ENCODE measurements at places on chromosomes 16 and 17. TPM values are rescaled to one million over a fixed set of nuclear protein-coding genes. Genes with fewer than 3 reads are reported as not detected.

- DNase-seq = no peak
Observed at GRCh38 chr16:22217890-22218730, 12.0 kb downstream of the EEF2K start.

- DNase-seq = no peak
Observed at GRCh38 chr17:80862481-80862961, 129.1 kb upstream of the CHMP6 start.

GRCh38 chr17:15971098-15971678 is 26.3 kb downstream of the ADORA2B start:
- no peak for DNase-seq

DNA sequence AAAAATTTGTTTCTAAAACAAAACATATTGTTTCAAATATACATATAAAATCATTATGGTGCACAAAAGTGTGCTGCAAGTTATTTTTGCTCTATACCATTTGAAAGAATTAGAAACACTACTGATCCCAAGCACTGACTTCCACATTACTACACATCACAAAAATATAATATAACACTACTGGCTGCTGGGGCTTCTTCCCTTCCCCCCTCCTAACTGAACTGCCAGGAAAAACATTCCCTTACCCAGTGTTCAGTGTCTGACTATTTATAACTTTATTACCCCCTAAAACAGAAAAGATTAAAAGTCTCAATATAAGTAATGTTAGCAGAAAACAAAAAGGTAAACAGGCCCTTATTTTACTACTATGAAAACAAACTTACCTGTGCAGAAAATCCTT is 36.9 kb downstream of the GPATCH8 start:
- DNase-seq = no peak

DNA sequence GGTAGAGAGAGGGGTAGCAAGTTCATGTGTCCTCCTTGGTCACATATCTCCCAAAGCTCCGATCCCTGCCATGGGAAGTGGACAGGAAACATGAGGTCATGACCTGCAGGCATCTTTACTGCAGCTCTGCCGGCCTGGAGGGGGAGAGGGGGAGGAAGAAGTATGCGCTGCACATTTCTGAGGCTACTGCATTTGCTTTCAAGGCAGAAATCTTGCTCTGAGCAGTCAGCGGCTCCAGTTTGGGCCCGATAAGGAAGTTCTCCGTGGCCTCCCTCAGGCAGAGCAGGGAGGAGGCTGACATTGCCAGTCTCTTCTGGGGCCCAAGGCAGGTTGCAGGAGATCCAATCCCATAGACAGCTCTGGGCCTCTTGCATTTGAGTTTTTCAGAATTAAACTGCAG is 1.5 kb upstream of the NHERF1 start:
- no peak for DNase-seq

- no peak for DNase-seq
Observed at GRCh38 chr17:71118039-71118438, 948.7 kb downstream of the KCNJ2 start.

- no peak for DNase-seq
Observed at GRCh38 chr17:12769981-12770380, 19.3 kb upstream of the ARHGAP44 start.

DNA sequence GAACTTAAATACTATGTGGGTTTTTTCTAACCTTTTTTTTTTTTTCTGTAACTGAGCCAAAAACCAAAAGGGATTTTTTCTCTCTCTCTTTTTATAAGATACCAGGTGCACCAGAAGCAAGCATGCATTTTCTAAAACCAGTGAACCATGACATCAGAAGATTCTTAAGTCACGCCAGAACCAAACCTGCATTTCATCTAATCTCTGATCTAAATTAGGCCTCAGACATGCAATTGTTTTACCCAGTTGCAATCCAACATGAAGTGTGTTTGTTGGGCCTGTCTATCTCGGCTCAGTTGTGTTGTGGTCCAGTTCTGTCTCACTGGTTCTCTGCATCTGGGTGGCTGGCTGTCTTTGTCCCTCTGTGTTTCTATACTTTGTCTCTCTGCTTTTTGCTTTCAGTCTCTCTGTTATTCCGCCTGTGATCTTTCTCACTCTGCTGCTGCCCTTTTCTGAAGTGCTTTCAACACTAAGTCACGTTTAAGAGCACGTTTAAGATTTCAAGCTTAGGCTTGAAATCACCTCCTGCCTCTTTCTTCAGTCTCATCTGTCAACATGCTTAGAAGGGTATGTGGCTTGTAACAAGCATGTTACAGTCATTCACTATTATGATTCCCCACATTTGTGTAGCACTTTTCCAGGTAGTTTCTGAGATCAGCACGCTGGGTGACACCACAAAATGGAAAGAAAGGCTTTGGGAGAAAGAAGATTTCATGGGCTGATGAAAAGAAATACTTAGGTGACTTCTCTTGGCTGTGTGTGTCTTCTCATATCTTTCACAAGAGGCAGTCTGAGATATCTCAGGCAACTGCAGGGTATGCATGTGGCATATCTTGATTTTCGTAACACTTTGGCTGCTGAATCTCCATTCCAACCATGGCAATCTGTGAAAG is 488.9 kb downstream of the SHISA9 start:
- DNase-seq = no peak

GRCh38 chr16:77306075-77306474 is 106.9 kb downstream of the SYCE1L start:
- DNase-seq = no peak

DNA sequence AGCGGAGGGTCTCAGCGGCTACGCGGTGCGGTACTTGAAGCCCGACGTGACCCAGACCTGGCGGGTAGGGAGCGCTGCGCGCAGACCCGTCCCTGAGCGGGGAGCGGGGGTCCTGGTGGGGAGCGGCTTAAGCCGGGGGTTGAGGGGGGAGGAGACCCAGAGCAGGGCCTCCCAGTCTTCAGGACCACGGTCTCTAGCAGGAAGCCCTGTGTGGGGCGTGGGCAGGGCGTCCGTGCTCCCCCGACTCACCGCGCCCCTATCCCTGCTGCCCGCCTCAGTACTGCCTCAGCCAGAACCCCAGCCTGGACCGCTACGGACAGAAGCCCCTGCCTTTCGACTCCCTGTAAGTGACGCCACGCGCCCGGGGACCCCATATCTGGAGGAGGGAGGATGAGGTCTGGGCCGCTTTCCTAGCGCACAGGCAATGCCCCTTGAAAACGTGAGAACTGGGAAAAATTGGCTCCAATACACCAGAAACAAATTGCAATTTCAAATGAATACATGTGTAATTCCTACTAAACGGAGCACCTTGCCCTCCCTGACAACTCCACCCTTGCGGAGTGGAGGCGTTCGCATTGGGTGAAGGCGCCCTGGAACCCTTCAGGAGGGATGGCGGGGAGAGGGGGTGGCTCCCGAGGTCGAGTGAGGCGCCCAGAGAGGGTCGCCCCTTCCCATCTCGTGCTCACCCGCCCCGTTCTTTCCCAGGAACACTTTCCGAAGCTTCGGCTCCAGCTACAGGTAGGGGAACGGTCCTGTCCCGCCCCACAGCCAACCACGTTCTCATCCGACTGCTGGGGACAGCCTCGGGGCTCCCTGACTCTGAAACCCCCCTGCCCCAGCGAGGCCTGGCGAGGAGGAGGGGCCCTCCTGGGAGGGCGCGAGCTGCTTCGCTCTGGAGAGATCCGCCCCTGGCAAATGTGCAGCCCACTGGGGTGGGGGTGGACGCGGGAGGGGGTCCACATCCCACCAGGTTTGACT is 14.6 kb upstream of the CNGB1 start:
- DNase-seq = no peak

DNA sequence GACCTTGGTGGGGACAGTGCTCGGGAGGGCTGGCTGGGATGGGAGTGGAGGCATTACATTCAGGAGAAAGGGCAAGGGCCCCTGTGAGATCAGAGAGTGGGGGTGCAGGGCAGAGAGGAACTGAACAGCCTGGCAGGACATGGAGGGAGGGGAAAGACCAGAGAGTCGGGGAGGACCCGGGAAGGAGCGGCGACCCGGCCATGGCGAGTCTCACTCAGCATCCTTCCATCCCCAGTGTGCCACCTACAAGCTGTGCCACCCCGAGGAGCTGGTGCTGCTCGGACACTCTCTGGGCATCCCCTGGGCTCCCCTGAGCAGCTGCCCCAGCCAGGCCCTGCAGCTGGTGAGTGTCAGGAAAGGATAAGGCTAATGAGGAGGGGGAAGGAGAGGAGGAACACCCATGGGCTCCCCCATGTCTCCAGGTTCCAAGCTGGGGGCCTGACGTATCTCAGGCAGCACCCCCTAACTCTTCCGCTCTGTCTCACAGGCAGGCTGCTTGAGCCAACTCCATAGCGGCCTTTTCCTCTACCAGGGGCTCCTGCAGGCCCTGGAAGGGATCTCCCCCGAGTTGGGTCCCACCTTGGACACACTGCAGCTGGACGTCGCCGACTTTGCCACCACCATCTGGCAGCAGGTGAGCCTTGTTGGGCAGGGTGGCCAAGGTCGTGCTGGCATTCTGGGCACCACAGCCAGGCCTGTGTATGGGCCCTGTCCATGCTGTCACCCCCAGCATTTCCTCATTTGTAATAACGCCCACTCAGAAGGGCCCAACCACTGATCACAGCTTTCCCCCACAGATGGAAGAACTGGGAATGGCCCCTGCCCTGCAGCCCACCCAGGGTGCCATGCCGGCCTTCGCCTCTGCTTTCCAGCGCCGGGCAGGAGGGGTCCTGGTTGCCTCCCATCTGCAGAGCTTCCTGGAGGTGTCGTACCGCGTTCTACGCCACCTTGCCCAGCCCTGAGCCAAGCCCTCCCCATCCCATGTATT is 1.1 kb downstream of the CSF3 start:
- no peak for DNase-seq

DNA sequence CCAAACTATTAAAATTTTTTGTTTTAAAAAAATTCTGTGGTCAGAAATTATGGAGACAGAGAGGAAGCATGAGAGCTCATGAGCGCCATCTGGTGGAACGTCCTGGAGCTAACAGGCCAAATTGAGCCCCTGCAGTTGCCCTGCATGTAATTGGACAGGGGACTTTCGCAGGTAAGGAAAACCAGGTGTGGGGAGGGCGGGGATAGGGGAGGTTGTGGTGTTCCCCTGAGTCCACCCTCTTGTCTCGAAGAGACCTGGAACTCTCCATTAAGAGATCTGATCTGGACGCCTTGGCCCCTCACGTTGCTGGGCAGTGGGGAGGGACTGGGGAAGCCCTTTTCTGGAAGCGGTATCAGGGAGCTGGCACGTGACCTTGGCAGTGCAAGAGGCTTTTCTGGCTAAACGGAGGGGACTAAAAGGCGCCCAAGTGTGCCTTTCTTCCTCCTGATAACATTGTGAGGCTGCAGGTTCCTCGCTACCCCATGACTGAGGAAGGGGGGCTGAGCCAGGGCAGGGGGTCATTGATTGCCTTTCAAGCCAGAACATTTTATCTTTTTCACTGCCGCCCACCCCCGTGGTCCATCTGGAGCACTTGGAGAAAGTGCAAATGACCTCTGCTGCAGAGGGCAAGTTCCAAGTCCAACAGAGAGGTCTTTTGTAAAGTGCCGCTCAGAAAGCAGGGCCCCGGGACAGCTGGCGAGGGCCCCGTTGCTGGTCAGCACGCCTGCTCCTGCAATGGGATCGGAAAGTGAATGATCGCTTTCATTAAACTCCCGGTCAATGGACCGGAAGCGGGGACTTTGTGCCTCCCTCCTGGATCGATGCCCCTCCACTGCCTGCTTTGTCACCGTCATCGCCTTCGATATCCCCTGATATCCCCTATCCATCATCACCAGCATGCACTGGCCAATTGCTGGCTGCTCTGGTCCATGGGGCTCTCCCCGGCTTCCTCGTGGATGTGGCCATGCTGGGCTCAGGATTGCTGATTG is 18.4 kb downstream of the PDILT start:
- DNase-seq = peak; percentile 71

Gene SLC52A1
- total RNA-seq = not detected

Gene PRSS21
- not detected for total RNA-seq

Gene FOXC2
- total RNA-seq = 2.9 TPM
